Spinal cord (tissue), 10 donors: ENCODE measurements at places on chromosomes 7 and 10. TPM values are rescaled to one million over a fixed set of nuclear protein-coding genes. Genes with fewer than 3 reads are reported as not detected.

- H3K27ac ChIP-seq, result no peak overlapping the region
These were observed 1.7 kb downstream of the ADRB1 start for GRCh38 chr10:114045136-114046086.

- no peaks in the 10 kb centered on the region for H3K4me1 ChIP-seq
- H3K27me3 ChIP-seq, result no peaks in the 10 kb centered on the region
- DNase-seq, result peak; percentile 27
- H3K27ac ChIP-seq, result no peak overlapping the region
- H3K36me3 ChIP-seq, result no peaks in the 10 kb centered on the region
These were observed 127.6 kb upstream of the NANOS1 start for GRCh38 chr10:118901906-118902305.

The SEC31B gene
- 6.4 TPM for total RNA-seq

The VAX1 gene
- total RNA-seq, result not detected

- DNase-seq, result no peak
- H3K36me3 ChIP-seq, result no peaks in the 10 kb centered on the region
- H3K4me1 ChIP-seq, result no peaks in the 10 kb centered on the region
These were observed 21.9 kb downstream of the CDK13 start for GRCh38 chr7:39971924-39972323.

The LAMB4 gene
- 0.30 TPM for total RNA-seq
